Activated T-cell treated with anti-CD3 and anti-CD28 coated beads for 48 hours (primary cell): ENCODE measurements at places on chromosomes 1 and 21.

GRCh38 chr1:29389533-29390041 is 153.3 kb downstream of the PTPRU start:
- no peak for DNase-seq

GRCh38 chr1:116375148-116375886 is 2.3 kb downstream of the ATP1A1 start:
- DNase-seq = no peak

GRCh38 chr1:206478746-206479145 is 8.5 kb downstream of the IKBKE start:
- no peak for DNase-seq

DNA sequence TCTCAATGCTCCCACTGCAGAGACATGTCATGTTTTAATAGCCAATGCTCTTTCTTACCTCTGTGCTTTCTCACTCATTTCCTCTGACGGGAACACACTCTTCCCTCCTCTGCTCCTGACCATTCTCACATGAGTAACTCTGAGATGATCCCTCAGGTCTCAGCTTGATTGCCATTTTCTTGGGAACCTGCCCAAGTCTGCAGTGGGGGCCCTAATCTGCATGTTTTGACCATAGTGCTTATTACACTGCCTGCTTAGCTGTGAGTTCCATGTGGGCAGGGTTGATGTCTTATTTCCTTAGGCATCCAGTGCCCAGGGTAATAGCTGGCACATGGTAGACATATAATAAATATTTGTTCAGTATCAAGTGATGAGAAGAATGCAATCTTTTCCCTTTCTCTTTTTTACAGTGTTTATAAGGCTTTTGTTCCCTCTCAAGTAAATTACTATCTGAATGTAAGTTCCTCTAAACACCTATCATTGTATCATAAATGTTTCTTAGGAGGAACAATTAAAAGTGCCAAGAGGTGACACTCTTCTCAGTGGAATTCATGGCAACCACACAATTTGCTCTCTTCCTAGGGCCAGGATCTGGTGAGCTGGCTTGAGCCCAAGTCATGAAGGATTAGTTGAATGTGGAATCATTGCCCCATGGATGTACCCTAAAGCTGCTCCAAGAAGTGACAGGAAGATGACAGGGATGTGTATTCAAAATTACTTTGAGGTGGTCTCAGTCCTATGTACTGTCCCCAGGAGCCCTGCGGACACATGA is 485.4 kb upstream of the USP24 start:
- no peak for DNase-seq

- no peak for DNase-seq
Observed at GRCh38 chr1:154867841-154868605, 2.1 kb downstream of the KCNN3 start.

DNA sequence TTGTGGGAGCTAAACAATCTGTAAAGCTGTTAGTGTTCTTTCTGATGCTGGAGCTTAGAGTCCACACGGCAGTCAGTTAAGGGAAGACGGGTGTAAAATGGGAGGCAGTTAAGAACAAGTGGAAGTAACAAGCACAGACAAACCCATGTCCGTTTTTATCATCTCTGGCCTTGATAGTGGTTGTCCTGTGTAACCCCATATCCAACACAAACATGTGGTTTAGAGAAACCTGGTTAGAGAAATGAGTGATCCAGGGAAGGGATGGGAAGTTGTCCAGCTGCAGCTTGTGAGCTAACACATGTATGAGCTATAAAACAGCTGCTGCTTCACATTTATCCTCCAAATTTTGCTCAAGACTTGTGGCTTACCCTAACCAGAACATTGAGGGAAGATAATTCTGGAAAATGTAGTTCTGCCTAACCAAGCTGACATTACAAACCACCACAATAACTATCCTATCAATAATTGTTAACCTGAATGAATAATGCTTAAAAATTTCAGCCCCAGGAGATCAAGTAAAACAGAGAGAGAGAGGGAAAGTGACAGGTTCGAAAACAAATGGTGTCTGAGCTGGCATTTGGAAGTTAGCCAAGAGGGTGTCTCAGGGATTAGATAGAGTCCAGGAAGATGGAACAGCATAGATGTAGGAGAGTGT is 10.6 kb upstream of the C1orf162 start:
- no peak for DNase-seq

- no peak for DNase-seq
Observed at GRCh38 chr1:15245593-15246360, 1.2 kb upstream of the FHAD1 start.

DNA sequence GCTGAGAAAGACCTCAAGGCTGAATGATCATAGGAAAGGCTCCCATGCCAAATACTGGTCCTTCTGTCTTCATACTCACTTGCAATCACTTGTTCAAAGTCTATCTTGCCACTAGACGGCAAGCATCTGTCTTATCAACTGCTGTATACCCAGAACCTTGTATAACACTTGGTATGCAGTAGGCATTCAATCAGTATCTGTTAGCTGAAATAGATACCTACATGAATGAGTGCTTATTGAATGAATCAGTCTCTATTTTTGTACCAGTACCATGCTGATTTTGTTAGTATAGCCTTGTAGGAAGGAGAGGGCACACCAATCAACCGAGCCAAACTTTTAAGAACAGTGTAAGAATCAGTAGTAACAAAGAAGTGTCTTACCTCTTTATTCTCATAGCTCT is 80.6 kb downstream of the NIBAN1 start:
- DNase-seq = no peak

- DNase-seq = peak; percentile 6
Observed at GRCh38 chr1:19596065-19596713, 47.9 kb upstream of the NBL1 start.

GRCh38 chr1:28322194-28322593 is 6.6 kb upstream of the MED18 start:
- no peak for DNase-seq
